ENCODE measurements at places on chromosomes 5 and 9.

DNA sequence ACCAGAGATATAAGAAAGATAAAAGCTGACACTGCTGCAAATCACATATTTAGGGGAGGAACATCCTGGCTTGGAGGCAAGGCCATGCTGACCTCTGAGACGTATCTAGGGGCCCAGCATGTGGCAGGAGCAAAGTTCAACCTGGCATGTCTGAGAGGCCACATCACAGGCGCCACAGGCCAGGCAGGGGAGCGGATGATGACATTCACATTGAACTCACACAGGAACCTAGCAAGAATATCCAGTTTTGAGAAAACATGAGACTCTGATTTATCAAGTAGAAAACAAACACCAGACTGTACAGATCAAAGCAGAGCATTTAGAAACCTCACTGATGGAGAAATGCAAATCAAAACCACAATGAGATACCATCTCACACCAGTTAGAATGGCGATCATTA, 64.2 kb upstream of the STK32A start:
- no peak for DNase-seq

GRCh38 chr5:78747705-78748359, 99.3 kb upstream of the LHFPL2 start:
- DNase-seq = no peak

GRCh38 chr9:93907551-93908199, 47.5 kb downstream of the BARX1 start:
- no peak for DNase-seq

DNA sequence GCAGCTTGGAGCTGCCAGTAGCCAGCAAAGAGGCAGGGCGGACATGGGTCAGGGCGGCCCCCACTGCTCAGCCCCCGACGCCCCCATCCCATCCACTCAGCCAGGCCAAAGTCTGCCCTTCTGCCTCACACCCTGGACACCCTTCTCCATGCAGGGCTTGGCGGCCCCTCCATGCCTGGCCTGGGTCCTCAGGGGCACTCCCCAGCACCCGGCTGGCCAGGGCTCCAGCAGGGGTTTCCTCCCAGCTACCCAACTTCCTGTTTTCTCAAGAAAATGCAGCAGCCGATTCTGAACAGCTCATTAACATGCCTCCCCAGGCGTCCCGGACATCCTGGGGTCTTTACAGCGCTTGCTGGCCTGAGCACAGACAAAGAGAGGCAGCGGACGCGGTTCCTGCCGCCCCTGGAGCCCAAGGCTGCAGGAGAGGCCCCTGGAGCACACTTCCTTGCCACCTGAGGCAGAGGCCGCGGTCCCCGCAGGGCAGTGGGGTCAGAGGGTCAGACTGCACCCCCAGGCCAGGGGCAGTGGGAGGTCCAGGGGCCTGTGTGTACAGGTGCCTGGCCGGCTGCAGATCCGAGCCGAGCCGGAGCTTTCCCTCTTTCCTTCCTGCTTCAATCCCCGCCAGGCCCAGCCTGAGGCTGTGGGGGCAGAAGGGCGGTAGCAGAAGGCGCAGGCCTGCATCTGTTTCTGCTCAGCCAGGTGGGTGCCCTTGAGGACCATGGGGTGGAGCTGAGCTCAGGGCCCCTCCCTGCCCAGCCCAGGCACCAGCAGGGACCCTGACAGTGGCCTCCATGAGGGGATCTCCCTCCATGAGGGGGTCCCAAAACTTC, 18.7 kb upstream of the NRARP start:
- DNase-seq = no peak

DNA sequence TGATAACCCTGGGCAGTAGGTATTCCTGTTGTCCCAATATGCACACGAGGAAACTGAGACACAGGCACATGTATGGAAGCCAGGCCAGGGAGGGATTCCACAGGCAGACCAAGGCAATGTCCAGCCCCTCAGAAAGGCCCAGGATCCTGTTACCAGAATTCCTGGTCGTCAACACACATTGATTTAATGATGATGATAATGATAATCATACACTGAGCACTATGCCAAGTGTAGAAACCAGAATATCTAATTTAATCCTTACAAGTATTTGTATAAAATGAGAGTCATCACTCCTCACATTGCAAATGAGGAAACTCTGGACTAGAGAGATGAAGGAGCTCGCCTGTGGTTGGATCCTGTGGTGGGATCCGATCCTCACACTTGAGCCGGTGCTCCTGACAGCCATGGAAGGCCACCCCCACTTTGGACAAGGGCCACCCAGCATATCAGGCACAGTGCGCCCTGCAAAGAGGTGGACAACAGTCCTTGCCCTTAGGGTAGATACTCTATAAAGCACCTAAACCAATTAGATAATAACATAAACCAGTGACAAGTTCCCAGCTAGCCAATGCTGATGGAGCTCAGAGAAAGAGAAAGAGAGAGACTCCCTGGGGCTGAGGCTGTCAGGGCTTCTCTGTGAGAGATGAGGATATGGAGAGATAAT, 185.3 kb downstream of the SLIT3 start:
- DNase-seq = no peak

DNA sequence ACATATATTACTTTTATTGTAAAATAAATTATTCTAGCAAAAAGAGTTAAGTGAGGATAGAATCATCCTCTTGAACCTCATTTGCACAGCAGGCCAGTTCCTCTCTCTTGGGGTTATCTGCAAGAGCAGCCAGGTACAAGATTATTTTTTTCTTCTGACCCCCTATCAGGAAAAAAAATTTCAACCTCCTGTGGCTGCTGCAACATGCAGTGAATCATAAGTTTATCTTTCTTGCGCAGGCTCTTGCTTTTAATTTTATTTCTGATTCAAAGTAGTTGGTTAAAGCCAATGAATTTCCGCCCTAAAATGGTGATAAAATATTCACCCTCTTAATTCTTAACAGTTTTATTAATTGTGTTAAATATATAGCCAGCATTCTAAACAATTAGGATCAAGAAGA, 69.7 kb upstream of the PPP3R2 start:
- no peak for DNase-seq

- DNase-seq = no peak
Observed at GRCh38 chr5:78552729-78553342, 95.7 kb downstream of the LHFPL2 start.

GRCh38 chr5:72267685-72268084, 52.4 kb downstream of the MRPS27 start:
- DNase-seq = no peak

- DNase-seq = no peak
Observed at GRCh38 chr9:95441081-95441480, 75.7 kb downstream of the PTCH1 start.

DNA sequence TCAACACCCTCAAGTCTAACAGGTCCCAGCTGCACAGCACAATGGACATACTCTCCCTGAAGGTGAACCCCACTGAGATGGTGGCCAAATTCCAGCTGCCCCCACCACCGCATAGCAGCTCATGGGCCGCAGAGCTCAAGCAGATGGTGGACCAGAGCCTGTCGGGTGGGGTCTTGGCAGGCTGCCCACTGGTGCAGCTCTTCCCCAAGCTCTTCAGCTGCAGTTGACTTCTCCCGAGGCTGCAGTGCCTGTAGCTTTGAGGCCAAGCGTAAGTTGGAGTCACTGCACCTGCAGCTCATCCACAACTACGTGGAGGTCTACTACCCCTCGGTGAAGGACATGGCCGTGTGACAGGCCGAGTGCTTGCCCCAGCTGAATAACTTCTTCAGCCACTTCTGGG, 56.6 kb upstream of the SPTLC1 start:
- no peak for DNase-seq

DNA sequence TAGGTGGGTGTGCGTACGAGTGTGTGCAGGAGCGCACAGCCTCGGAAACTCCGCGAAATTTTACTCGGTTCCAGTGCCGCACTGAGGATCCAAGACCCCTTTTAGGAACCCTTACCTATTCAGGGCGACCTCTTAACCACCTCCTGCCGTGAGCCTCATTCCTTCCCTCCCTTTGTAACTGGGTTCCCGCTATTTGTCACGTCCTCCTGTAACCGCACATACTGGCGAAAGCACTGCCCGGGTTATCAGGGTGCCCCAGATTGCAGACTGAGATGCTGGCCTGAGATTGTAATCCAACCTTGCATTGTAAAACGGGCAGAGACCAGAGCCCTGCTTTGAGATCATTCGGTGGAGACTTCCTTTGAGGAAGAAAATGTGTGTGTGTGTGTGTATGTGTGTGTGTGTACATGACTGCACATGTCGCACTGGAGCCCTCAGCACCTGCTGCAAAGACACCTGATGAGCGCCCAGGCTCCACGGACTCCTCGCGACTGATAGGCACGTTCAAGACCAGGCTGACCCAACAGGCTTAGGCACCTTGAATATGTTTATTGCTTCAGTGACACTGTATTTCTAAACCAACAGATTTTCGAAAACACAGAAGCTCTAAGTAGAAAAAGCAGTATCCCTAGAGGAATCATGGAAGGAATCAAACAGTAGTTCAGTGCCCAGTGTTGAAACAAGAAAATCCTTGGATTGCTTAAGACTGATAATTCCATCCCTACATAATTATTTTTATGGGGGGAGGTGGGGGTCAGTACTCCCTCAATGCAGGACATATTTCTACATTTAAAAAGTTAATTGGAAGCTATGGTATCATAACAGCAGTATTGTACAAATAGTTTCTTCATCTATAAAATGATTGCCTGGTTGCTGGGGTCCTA, 86.5 kb upstream of the TNFAIP8 start:
- peak; percentile 11 for DNase-seq

DNA sequence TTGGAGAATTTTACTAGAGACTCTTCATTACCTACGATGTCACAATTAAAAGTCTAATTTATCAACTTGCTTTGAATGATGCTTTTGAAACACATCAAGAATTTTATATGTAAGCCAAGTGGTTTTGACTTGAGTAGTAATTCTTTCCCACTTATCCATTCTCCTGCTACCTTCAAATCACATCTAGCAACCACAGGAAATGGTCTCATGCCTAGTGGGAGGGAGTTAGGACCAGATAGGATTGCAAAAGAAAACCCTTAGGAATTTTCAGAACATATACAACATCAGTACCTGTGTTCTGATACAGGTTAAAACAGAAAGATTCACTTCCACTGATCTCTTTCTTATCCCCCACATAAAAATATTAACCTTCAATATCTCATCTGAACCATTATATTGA, 260.4 kb downstream of the CWC27 start:
- DNase-seq = no peak

- DNase-seq = no peak
Observed at GRCh38 chr5:157867751-157868387, 8.9 kb upstream of the CLINT1 start.

GRCh38 chr9:128323212-128323730, 632 bp downstream of the COQ4 start:
- DNase-seq = no peak

DNA sequence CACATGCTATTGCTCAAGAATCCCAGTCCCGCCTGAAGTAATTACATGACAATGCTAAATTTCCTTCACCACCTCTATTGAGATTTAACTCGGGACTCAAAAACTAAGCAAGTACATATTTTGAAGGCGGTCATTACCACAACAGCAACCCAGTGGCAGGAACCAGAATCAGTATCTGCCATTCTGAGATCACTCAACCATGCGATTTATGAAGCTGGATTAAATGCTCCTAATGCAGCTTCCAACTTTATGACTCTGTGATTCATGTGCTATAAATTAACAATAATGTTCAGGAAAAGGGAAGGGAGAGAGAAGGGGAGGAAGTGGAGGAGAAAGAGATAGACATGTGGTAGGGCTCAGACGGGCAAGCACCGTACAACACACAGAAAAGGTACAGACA, 194.7 kb downstream of the DNAH5 start:
- DNase-seq = no peak

- DNase-seq = no peak
Observed at GRCh38 chr5:148388696-148389095, 4.9 kb downstream of the FBXO38 start.

DNA sequence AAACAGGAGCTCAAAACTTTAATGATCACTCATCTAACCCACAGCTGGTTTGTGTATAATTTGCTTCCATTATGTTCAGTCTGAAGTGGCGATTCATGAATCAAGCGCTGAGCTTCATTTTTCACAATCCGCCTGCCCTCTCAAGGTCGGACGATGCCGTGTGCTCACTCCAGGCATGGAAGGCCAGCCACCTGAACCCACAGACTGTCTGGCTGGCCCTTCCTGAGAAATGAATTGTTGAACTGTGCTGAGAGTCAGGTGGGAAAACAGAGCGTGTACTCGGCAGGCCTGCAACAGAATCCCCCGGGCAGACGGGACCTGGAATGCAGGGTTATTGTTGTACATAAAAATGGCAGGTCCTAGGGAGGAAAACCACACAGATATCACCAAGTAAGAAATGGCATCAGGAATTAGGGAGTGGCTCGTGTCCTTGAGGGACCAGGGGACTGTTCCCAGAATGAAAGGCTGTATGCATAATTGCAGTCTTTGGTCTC, 375.7 kb downstream of the IRX2 start:
- DNase-seq = no peak

DNA sequence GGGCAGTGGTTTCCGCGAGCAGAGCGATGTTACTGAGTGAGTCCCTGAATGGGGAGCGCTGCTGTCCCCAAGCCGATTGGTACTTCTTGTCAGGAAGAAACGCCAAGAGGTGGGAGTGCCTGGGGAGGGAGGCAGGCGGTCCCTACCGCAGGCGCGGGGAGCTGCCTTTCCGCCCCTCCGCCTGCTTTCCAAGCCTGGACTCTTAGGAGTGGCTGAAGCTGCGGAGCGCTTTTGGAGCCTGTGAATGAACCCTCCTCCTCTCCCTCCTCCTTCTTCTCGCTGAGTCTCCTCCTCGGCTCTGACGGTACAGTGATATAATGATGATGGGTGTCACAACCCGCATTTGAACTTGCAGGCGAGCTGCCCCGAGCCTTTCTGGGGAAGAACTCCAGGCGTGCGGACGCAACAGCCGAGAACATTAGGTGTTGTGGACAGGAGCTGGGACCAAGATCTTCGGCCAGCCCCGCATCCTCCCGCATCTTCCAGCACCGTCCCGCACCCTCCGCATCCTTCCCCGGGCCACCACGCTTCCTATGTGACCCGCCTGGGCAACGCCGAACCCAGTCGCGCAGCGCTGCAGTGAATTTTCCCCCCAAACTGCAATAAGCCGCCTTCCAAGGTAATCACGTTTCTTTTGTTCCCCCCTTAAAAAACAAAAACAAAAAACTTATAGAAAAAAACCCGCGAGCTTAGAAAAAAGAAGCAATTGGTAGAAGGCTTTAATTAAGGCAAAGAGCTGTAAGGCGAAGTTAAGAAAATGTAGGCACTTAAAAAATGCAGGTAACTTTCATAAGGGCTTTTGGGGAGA, at the start of gene VCAN:
Gene VCAN (plus strand): TSS at position 340 of the 808 bp plus-strand sequence. CDS start 11,775 bp downstream, outside the sequence.
- peak; percentile 31 for DNase-seq

- DNase-seq = no peak
Observed at GRCh38 chr5:35186749-35187148, 43.5 kb downstream of the PRLR start.

DNA sequence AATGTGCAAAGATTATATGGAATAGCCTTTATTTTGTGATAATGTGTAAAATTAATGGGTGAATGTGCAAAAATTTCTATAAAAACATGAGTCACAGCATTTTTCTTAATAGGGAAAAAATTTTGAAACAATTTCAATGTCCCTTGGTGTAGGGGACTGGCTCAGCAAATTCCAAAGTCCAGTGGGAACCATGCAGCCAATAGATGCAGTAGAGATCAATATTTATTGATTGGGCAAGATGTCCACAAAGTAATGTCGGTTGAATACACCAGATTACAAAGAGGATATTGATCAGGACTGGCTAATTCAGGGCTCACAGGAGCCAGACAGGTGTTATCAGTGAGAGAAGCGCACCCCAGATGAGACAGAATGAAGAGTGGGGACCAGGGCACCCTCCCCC, 62.5 kb downstream of the AMBP start:
- DNase-seq = no peak

Measured in NCI-H1436 (cell line).